Esophagus squamous epithelium (tissue), 5 donors: ENCODE measurements at places on chromosomes 5 and 9. TPM values are rescaled to one million over a fixed set of nuclear protein-coding genes. Genes with fewer than 3 reads are reported as not detected.

PCDHGA7 gene
- 2.0 TPM for total RNA-seq

- no peak for DNase-seq
Observed at GRCh38 chr9:130843049-130843908, 8.2 kb downstream of the ABL1 start.

- DNase-seq: no peak
Observed at GRCh38 chr5:10896016-10896415, 135.0 kb upstream of the DAP start.

DNA sequence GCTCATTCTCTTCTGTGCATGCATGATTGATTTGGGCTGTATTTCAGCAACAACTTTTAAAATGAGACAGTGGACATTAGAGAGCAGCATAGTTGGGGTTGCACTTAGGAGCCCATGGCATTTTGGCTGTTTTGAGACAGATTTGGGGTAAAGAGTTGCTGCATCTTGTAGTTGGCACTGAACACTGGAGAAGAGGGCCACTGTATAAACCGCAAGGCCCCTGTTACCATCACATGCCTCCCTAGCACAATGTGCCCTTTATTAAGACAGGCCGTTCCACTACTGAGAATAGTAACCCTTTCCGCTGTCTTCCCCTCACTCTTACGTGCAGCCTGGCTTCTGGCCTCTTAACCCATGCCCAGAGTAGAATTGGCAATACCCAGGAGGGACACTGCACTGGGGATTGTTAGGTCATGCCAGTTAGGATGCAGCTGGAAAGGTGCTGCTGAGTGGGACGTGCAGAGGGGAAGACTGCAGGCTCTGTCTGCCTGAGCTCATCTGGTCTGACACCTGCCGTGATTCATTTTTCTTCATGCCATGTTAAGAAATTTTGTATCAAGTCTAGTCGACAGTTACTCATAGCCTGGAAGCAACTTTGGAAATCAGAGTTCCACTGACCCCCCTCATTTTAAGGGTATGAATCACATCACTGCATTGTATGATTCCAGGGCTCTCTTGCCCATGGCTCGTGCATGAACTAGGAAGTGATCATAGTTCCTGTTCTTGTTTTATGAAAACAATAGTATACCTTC is 146.9 kb upstream of the DMRT1 start:
- no peak for DNase-seq

DNA sequence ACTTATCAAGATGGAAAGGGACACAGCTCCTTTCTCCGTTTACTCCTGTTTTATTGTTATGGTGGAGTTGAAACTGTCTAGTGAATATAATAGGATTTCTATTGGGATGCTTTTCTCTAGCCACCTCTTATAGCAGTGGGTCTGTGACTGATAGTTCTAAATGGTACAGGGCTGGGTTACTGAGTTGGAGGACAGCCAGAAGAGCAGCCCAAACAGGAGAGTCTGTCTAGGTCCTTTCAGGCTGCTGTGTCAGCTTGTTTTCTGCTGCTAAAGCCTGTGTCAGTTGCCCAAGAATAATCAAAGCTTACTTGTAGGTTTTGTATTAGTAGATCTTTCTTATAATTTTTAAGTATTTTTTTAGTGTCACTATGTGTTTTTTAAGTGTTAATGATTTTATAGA is 356.0 kb upstream of the SEMA6A start:
- DNase-seq: no peak

AK8 gene
- total RNA-seq: 1.1 TPM

GRCh38 chr5:150780187-150780692 is 1.7 kb downstream of the SMIM3 start:
- DNase-seq: no peak

FOXD4L3 gene
- total RNA-seq: not detected

GRCh38 chr9:20255052-20255451 is 367.2 kb downstream of the MLLT3 start:
- DNase-seq: no peak

- no peak for DNase-seq
Observed at GRCh38 chr5:124402144-124402581, 344.3 kb downstream of the ZNF608 start.

DNA sequence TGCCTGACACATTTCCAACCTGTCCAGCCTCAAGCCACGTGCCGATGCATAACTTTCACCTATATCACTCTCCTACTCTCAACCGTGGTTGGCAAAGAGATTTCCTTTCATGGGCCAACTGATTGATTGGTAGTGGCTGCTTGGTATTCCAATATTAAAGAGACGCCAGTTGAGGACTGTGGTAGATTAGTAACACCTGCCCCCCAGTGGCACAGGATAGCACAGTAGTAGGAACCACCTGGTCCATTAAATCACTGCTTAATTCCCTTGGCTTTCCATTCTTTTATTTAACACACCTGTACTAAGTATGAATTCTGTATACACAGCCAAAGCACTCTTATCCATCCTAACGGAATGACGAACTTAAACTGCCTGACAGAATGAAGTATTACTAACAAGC is 19.1 kb upstream of the FOXB2 start:
- DNase-seq: no peak

- no peak for DNase-seq
Observed at GRCh38 chr9:74711341-74711740, 176.4 kb downstream of the TRPM6 start.

GRCh38 chr9:5851445-5851844 is 18.5 kb upstream of the ERMP1 start:
- DNase-seq: no peak

SLC34A3 gene
- 0.38 TPM for total RNA-seq

DNA sequence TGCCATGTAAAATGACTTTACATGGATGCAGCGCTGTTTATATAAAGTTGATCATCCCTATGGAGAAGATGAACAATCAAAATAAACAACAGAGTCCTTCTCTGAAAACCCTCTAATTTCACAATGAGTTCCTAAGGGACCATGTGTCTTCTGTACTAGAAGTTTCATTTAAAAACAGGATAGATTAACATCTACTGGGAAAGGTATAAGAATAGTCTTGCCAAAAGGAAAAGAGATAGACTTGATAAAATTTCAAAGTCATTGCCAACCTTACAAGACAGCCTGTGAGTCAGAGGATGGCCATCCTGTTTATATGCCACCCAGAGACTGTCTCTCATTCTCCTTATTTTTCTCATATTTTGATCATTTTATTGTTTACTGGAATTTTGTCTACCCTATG is 367.1 kb upstream of the PDE4D start:
- DNase-seq: no peak

GRCh38 chr9:110777196-110777875 is 108.7 kb downstream of the MUSK start:
- no peak for DNase-seq

GHR gene
- total RNA-seq: 2.0 TPM

GRCh38 chr5:33721491-33722200 is 170.1 kb downstream of the ADAMTS12 start:
- DNase-seq: no peak

DNA sequence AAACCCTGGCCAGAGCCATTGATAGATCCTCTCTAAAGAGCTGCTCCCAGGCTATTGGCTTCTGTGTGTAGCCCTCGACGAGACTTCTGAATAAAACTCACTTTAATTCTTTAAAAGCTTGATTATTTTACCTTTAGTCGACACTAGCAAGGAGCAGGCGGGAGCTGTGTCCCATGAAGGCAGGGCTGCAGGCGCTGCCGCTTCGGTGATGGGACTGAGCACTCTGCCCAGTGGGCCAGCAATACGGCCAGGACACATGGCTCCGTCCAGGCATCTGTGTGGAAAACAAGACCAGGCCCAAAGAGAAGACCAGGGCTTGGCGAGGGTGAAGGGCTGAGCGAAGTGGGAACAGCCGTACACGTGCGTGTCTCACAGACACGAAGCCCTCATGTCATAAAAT is 365.9 kb downstream of the GADD45G start:
- DNase-seq: no peak

DNA sequence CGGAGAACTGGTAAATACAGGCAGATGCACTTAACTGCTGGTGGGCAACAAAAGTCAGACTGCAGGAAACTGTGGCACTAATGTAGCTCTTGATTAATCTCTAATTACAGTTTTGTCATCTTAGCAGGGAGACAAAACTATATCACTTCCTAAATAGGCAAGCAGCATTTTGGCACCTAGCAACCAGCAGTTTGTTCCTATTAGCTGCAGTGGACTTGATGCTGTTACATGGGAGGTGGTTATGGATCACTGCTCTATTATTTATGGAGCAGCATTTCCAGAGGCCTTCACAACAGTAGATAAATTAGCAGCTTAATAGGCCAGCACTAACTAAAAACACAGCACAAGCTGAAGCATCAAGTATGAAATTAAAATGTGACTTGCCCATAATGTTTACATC is 518.3 kb upstream of the ITGA1 start:
- no peak for DNase-seq

DNA sequence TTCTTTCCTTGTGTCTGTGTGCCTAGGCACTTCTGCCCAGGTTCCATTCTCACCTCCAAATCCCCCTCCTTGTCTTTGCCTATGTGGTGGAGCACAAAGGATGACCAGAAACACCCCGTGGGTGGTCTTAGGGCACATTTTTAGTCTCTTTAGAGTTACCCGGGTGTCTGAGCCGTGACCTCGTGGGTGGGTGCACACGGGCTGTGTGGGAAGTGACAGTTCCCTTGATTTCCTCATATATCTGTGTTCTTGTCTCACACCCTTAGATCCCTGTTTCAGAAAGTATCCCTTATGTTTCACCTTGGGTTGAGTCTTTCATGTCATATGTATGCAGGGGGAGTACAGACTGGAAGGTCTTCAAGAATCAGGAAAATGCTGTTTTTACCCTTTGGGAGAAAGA is 13.4 kb upstream of the SMIM32 start:
- no peak for DNase-seq

- no peak for DNase-seq
Observed at GRCh38 chr5:74067748-74068541, 441.9 kb downstream of the ARHGEF28 start.

- no peak for DNase-seq
Observed at GRCh38 chr5:110269478-110270142, 456.9 kb downstream of the TMEM232 start.

DNA sequence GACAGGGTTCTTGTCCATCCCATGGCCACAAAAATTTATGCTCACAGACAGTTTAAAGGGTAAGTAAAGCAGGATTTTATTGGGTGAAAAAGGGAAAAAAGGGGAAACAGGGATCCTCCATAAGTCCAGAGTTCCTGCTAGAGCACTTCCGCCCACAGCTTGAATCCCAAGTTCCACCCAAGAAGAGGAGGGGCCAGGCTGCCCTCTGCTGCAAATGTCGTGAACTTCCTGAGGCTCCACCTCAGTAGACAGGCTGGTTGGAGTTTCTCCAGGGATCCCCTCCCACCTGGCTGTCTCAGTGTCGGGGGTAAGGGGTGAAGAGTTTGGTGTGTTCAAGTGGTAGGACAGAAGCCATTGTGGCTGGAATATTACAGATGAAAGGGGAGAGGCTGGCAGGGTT is 275.0 kb upstream of the SGCD start:
- DNase-seq: no peak

DNA sequence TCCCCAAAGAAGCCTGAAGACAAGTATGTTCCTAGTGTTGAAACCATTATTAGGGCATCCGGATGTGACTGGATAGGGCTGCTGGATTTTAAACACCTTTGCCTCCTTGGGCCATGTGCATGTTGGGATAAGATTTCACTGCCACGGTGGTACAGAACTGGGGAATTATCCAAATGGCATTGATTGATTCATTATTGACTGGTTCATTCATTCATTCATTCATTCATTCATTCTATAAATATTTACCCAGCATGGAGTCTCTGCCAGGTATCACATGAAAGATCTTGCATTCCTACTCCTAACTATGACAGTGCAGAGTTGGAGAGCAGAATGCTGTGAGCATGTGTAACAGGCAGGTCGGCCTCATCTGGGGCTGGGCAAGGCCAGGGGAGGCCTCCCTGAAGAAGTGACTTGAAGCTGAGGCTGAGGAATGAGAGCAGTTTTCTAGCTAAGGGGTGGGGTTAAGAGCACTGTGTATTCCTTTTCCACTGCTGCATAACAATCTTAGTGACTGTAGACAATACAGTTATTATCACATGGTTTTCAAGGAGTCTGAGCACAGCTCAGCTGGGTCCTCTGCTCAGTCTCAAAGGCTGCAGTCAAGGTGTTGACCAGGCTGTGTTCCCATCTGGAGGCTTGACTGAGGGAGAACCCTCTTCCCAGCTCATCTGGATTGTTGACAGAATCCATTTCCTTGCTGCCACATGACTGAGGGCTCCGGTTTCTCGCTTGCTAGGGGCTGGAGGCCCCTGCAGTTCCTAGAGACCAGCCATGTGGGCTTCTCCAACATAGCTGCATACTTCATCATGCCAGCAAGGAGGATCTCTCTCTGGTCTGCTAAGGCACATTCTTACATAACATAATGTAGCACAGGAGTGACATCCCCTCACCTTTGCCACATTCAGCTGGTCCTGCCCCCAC is 35.7 kb downstream of the AK8 start:
- no peak for DNase-seq

- no peak for DNase-seq
Observed at GRCh38 chr5:1448511-1449011, 3.3 kb upstream of the SLC6A3 start.

GRCh38 chr5:76831110-76831452 is 12.3 kb downstream of the F2RL1 start:
- no peak for DNase-seq

STING1 gene
- total RNA-seq: 49.6 TPM

MRPL41 gene
- total RNA-seq: 42.0 TPM

GRCh38 chr5:169706071-169706470 is 69.0 kb downstream of the DOCK2 start:
- DNase-seq: no peak
